ENCODE measurements at places on chromosomes 7 and 10. TPM values are rescaled to one million over a fixed set of nuclear protein-coding genes. Genes with fewer than 3 reads are reported as not detected.

The DIP2C gene
- total RNA-seq = 13.5 TPM

The NACAD gene
- total RNA-seq = 7.9 TPM

The ZNF488 gene
- total RNA-seq = not detected

The MAT1A gene
- not detected for total RNA-seq

The CCDC3 gene
- total RNA-seq = 1.8 TPM

The UMAD1 gene
- total RNA-seq = 9.9 TPM

The FOXK1 gene
- total RNA-seq = 56.3 TPM

The GNGT1 gene
- not detected for total RNA-seq

The SLC39A12 gene
- total RNA-seq = not detected
